Stimulated activated CD4-positive, alpha-beta T cell treated with anti-CD3 and anti-CD28 coated beads, Interleukin-4, amount 100 ng/mL, for 4 hours (primary cell): ENCODE measurements at places on chromosomes 6 and 20.
A peak's percentile ranks its signal among the peaks of the same experiment; 100 is the strongest.

- no peak for DNase-seq
Observed at GRCh38 chr20:48638546-48638945, 189.3 kb downstream of the PREX1 start.

DNA sequence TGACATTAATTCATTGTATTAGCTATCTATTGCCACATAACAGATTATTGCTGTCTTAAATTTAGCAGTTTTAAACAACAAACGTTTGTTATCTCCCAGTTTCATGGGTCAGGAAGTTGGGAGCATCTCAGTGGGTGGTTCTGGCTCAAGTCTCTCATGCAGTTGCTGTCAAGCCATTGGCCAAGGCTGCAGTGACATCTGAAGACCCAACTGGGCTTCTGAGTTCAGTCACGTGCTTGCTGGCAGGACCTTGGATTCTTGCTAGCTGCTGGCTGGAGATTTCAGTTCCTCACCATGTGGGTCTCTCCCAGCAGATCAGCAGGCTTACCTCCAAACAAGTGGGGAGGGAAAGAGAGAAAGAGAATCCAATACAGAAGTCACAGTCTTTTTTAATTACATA, 152.6 kb upstream of the EXOC2 start:
- DNase-seq = no peak

DNA sequence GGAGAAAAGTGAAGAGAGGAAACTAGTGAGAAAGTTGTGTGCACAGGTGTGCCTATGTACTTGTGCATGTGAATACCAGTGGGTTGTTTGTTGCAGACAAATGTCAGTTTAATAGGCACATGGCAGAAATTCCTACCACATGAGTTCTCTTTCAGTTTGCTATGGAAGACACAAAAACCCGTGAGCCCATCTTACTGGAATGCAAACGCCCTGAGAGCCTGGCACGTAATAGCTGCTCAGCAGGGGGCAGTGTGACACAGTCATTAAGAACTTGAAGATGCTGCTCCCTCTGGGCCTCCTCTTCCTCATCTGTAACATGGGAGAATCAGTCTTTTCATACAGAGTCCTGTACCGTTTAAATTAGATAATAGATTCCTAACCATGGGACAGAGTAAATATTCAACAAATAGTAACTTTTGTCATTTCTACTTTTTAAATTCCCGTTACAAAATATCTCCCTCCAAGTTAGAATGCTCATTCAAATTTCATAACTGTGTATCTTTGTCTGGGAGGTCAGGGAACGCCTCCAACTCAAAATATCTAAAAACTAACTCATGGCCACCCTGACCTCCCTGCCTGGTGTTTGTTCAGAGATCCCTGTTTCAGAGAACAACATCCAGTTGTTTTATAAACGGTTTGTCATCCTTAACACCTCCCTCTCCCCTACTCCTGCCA, 802.9 kb downstream of the MAFB start:
- DNase-seq = no peak

GRCh38 chr6:132483779-132484679, 28.9 kb downstream of the STX7 start:
- DNase-seq = peak; percentile 3

GRCh38 chr20:38926934-38927616, 858 bp downstream of the FAM83D start:
- DNase-seq = no peak

DNA sequence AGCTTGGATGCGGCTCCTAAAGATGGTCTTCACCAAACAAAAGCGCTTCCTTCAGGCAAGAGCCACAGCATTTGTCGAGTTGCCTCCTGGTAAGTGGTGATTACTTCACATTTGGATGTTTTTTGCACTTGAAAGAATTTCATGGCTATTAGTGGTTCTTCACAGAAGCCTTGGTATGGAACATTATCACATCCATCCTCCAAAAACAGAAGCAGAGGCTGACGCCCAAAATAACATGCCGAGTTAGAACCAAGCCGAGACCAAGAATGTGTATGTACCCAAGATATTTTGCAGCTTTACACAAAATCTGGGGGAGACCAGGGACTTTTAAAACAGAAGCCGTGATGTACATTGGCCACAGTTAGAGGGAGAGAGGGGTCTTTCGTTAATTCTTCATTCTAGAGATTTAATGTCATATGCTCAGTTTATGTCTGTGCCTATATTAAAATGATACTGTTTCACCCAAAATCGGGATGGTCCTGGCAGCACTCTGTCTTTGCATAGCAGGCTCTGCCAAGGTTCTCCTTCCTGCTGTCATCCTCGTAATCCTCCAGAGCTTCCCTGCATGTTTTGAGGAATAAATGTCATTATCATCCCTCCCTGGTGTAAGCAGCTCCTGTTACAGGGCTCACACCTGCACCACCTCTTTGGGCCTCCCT, 109.3 kb downstream of the TMEM242 start:
- no peak for DNase-seq

- no peak for DNase-seq
Observed at GRCh38 chr6:41728073-41728936, 7.1 kb downstream of the TFEB start.
